ENCODE measurements at places on chromosomes 11 and 22. TPM values are rescaled to one million over a fixed set of nuclear protein-coding genes. Genes with fewer than 3 reads are reported as not detected.
A peak's percentile ranks its signal among the peaks of the same experiment; 100 is the strongest.

The YPEL4 gene
- total RNA-seq: 1.3 TPM

The PDGFB gene
- 39.4 TPM for total RNA-seq

The COPB1 gene
- total RNA-seq: 99.1 TPM

DNA sequence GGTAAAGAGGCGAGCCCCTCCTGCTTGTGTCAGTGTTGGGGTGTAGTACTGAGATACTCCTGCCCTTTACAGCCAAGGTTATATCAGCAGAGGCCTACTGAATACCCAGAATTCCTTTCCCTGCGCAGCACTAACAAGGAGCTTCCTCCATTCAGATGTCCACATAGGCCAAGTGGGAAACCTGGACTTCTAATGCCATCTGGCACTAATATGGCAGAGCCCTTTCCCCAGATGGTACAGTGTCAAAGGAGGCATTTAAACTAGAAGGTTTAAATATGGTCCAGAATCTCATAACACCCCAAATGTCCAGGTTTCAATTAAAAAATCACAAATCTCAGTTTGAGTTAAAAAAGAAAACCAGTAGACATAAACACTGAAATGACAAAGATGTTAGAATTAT, 68.8 kb downstream of the USP47 start:
- H3K27me3 ChIP-seq: no peaks in the 10 kb centered on the region
- H3K27ac ChIP-seq: no peak overlapping the region

- peaks cover 7% of the 10 kb centered on the region for H3K4me1 ChIP-seq
- no peaks in the 10 kb centered on the region for H3K27me3 ChIP-seq
- H3K36me3 ChIP-seq: no peaks in the 10 kb centered on the region
- no peak for DNase-seq
- H3K4me3 ChIP-seq: no peak overlapping the region
- H3K27ac ChIP-seq: no peak overlapping the region
Observed at GRCh38 chr11:88535266-88535665, 197.7 kb upstream of the CTSC start.

GRCh38 chr11:60183591-60184205, 815 bp upstream of the MS4A6A start:
- no peaks in the 10 kb centered on the region for H3K27me3 ChIP-seq
- H3K4me1 ChIP-seq: no peaks in the 10 kb centered on the region
- no peaks in the 10 kb centered on the region for H3K36me3 ChIP-seq
- H3K4me3 ChIP-seq: no peak overlapping the region
- no peak for DNase-seq

DNA sequence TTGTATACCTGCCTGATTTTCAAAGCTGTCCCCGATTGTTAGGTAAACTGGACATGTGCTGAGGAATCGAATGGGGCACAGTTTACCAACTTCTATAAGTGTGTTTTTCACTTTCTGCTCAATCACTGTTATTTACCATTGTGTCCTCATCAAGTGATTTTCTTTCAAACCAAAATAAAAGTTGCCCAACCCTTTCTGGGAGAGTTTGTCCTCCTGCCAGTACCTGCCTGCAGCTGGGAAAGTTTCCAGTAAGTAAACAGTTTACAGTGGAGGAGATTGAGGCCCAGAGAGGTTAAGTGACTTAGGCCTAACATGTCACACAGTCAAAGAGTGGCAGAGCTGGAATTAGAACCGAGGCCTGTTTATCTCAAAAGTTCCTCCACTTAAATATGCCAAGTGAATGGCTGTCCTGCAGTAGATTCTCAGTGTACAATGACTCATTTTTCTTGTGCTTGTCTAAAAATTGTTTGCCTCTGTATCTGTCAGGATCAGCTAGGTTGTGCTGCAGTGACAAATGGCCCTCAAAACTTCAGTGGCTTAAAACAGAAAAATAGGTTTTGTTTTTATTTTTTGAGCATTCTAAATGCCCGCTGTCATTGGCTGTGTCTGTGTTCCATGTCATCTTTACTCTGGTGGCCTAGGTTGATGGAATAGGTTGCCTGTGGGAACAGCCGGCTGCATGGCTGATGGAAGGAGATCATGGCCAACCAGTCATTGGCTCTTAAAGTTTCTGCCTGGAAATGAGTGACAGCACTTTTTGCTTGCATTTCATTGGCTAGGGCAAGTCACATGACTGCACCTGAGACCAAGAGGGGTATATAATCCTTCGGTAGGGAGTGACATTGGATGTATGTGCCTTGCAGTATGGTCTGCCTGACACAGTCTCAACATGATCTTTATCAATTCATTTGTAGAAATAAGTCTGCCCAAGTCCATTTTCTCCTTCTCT, 61.8 kb upstream of the CRYBB3 start:
- H3K36me3 ChIP-seq: no peaks in the 10 kb centered on the region
- no peak overlapping the region for H3K27ac ChIP-seq
- peaks cover 9% of the 10 kb centered on the region for H3K4me1 ChIP-seq
- no peaks in the 10 kb centered on the region for H3K27me3 ChIP-seq

- H3K4me3 ChIP-seq: no peak overlapping the region
- no peak for DNase-seq
- no peaks in the 10 kb centered on the region for H3K4me1 ChIP-seq
- no peaks in the 10 kb centered on the region for H3K36me3 ChIP-seq
- H3K27ac ChIP-seq: no peak overlapping the region
Observed at GRCh38 chr11:103970701-103971249, 65.7 kb upstream of the DDI1 start.

DNA sequence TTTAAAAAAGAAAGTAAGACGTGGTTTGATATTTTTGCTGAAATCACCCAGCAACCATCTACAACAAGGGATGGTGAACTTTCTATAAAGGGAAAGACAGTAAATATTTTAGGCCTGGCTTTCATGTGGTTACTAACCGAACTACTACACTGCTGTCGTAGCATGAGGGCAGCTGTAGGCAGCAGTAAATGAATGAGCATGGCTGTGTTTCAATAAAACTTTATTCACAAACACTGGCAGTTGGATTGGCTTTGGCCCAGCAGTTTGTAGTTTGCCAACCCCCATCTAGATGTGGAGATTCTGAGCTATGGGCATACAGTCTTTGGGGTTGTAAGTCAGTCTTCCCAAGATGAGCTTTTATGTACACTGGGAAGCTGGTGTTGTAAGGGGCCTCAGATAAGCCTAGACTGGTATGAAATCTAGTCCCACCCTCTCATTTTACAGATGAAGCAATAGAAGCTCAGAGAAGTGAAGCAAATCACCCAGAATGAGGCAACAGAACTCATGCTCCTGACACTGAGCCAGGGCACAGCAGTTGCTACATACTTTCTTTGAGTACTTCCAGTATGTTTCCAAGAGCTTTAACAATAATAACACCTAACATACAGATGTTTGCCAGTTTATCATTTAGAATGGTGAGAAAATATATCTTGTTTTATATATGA, 204.4 kb downstream of the ADAMTS15 start:
- DNase-seq: peak; percentile 95
- H3K27me3 ChIP-seq: no peaks in the 10 kb centered on the region
- H3K4me1 ChIP-seq: peaks cover 65% of the 10 kb centered on the region
- no peaks in the 10 kb centered on the region for H3K36me3 ChIP-seq

DNA sequence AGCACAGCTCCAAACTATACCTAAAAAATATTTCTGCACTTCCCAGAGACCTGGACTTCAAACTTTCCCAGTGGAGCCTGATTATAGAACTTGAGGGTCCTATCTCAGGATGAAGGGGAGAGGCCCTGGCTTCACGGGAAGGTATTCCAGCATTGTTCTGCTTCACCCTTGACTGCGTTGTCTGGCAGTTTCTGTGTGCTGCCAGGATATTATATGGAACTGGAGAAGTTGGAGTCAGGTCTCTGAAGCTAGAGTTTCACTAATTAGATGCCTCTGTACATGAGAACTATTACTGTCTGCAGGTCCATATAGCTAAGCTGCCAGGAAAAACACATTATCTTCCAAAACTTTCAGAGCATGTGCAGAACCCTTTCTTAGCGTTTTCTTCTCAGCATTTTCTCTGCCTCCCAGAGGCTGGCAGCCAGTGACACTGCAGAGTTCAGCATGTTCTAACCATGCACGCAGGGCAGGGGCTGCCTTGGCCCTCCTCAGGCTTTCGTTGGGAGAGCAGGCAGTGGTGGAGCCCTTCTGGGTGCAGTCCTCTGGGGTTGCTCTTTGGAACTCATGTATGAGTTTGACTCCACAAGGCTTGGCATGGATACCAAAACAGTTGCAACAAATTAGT, 99.3 kb downstream of the CWC15 start:
- no peak for DNase-seq
- H3K27me3 ChIP-seq: no peaks in the 10 kb centered on the region
- no peak overlapping the region for H3K27ac ChIP-seq
- H3K4me1 ChIP-seq: no peaks in the 10 kb centered on the region
- H3K36me3 ChIP-seq: peaks cover 40% of the 10 kb centered on the region

DNA sequence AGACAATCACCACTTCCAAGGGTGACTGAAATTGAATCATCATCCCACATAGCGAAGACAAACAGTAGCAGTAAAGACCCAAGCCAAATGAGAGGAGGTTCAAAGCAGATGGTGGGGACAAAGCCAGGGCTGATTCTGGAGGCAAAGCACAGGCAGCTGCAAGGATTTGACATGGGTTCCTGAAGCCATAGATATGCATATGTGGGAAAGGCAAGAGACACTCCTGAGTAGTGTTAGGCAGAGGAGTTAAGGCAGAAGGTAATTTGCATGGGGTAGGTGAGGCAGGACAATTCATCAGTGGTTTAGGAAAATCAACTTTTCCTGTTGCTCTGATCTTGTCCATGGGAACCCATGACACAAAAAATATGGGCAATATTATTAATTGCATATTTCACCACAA, 462.8 kb downstream of the FAM181B start:
- H3K36me3 ChIP-seq: no peaks in the 10 kb centered on the region
- H3K4me3 ChIP-seq: no peak overlapping the region
- no peak for DNase-seq
- H3K27me3 ChIP-seq: no peaks in the 10 kb centered on the region

GRCh38 chr11:87295237-87295636, 257.5 kb downstream of the TMEM135 start:
- no peaks in the 10 kb centered on the region for H3K4me1 ChIP-seq
- no peak overlapping the region for H3K4me3 ChIP-seq
- H3K27ac ChIP-seq: no peak overlapping the region
- no peaks in the 10 kb centered on the region for H3K36me3 ChIP-seq
- no peaks in the 10 kb centered on the region for H3K27me3 ChIP-seq
- DNase-seq: no peak

DNA sequence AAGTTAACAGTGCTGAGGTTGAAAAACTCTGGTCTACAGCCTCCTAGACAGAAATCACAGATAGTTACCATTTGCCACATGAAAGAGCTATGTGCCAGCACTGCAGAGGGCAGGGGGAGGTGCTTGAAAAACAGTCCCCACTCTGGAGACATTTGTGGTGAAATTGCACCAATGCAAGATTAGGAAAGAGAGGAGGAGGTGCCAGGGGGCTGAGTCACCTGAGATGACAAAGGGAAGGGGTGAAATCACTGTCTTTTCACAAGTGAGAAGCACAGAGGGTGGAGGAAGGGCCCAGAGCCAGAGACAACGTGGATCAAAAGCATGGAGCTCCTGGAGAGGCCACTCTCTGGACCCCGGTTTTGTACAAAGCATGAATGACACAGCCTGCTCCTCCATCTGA, 196.3 kb downstream of the BUD13 start:
- H3K27ac ChIP-seq: no peak overlapping the region
- no peak overlapping the region for H3K4me3 ChIP-seq
- H3K4me1 ChIP-seq: no peaks in the 10 kb centered on the region
- no peaks in the 10 kb centered on the region for H3K36me3 ChIP-seq

The FAM180B gene
- 0.34 TPM for total RNA-seq

DNA sequence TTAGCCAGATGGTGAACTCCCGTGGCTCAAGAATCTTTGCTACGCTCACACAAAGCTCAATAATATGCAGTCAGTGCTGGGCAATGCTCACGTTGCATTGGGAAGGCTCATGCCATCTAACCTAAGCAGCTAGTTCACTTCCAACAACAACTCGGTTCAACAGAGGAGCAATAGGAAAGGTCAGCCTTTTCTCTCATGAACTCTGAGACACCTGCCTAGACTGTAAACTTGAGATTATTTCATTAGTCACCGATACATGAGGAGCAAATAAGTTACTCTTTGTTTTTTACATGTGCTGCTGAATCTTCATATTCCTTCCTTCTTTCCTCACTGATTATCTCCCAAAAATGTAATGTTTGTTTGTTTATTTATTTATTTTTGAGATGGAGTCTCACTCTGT, 9.0 kb downstream of the SLC5A4 start:
- H3K36me3 ChIP-seq: no peaks in the 10 kb centered on the region
- DNase-seq: no peak
- no peaks in the 10 kb centered on the region for H3K4me1 ChIP-seq

DNA sequence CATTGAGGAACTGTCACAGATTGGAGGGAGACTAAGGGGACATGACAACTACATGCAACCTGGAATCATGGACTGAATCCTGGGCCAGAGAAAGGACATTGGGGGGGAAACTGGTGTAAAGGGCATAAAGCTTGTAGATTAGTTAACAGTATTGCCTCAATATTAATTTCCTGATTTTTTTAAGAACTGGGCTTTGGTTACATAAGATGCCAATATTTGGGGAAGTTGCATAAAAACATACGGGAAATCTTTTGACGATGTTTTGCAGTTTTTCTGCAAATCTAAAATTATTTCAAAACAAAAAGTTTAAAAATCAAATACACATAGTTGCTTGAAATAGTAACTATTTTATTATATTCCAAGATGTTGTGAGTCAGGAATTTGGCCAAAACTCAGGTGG, 2.9 kb upstream of the FOLR3 start:
- DNase-seq: no peak
- H3K4me3 ChIP-seq: no peak overlapping the region
- H3K36me3 ChIP-seq: no peaks in the 10 kb centered on the region
- no peaks in the 10 kb centered on the region for H3K27me3 ChIP-seq
- H3K27ac ChIP-seq: no peak overlapping the region

DNA sequence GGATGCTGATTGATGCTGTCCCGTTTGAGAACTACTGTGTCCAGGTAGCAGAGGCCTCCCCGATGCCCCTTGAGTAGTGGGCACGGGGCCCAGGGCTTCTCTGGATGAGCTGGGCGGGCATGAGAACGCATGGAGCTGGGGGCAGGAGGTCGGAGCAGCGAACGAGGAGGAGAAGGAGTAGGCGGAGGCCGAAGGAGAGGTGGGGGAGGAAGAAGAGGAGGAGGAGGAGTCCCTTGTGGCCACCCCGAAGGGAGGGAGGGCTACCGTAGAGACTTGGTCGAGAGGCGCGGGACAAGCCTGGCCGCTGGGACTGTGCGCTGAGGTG, 62.9 kb downstream of the CRYBB2 start:
- H3K27me3 ChIP-seq: peaks cover 9% of the 10 kb centered on the region
- no peaks in the 10 kb centered on the region for H3K36me3 ChIP-seq
- no peak overlapping the region for H3K4me3 ChIP-seq
- H3K27ac ChIP-seq: no peak overlapping the region
- no peak for DNase-seq
